ENCODE measurements at places on chromosomes 11 and 22.

DNA sequence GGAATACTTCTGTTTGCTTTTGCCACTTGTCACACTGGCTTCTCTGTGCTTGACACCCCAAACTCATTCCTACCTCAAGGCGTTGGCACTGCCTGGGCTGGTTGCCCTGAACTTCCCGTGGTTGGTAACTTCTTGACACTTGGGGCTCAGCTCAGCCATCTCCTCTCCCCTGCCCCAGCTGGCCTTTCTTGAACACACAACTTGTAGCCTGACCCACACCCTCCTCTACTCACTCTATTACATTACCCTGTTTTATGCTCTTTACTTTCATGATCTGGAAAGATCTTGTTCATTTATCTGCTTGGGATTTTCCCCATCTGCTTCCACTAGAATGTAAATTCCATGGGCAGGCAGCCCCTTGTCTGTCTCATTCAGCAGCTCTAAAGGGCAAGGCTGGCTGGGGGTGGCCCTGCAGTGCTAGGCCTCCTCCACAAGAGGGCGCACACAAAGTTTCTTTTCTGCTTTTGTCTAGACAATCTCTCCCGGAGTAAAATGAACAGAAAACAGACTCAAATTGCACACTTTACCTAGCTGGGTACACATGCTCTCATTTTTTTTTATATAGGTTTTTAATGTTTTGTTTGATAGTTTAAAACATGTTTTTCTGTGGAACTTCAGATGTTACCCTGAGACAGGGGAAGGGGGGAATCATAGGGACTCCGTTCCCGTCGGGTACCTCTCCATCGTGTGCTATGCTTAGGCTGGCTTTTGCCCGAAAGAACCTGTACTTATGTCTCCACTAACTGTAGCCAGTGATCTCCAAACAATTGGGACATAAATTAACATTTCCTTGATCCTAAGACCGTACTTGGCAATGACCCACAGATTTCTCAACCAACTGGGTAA lies 16.4 kb upstream of the MRGPRX2 start:
- DNase-seq: peak; percentile 21

GRCh38 chr22:49783926-49784629 lies 43.6 kb downstream of the BRD1 start:
- no peak for DNase-seq

- DNase-seq: no peak
Observed at GRCh38 chr11:25776238-25776637, 555.7 kb upstream of the ANO3 start.

GRCh38 chr11:64516226-64516625 lies 74.8 kb upstream of the SLC22A12 start:
- no peak for DNase-seq

DNA sequence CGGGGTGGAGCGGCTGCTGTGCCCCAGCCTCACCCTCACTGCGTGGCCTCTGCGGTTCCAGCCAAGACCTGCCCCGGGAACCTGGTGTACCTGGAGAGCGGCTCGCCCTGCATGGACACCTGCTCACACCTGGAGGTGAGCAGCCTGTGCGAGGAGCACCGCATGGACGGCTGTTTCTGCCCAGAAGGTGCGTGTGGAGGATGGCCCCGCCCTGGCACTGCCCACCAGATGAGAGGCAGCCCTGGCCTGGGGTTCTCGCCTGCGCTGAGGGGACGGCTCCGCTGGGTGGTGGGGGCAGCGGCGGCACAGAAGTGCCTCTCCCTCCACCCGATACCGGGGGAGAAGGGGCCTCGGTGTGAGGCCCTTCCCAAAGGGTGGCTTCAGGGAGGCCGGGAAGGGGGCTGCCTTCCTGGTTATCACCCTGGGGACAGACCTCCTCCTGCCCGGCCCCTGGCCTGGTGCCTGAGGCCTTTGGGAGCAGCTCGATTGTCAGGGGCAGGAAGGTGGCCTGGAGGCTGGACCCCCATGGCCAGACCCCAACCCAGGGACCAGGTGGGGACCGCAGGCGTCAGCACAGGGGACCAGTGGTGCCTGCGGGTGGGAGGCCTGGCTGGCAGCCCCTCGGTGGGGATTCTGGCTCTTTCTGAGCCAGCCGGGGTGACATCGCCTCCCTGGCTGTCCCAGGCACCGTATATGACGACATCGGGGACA lies 7.1 kb downstream of the MUC2 start:
- no peak for DNase-seq

- DNase-seq: peak; percentile 77
Observed at GRCh38 chr11:46346886-46347636, at the start of gene DGKZ. DGKZ (plus strand) TSS chr11:46347463; CDS start chr11:46347660, 197 bp downstream.

DNA sequence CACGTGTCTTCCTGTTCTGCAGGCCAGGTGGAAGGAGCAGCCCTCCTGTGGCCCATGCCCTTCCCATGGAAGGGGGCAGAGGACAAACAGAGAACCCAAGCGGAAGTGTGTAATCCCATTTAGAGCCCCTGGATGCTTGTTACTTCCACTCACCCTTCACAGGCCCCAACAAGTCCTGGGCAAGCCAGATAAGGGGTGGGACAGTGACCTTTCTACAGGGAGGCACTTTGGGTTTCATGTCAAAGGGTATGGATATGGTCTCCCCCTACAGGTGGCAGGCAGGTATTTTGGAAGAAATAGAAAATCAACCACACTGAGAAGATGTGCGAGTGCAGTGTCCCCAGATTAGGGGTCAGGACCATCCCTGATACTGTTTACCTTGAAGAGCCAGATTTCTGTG lies 11.4 kb downstream of the MPEG1 start:
- no peak for DNase-seq

DNA sequence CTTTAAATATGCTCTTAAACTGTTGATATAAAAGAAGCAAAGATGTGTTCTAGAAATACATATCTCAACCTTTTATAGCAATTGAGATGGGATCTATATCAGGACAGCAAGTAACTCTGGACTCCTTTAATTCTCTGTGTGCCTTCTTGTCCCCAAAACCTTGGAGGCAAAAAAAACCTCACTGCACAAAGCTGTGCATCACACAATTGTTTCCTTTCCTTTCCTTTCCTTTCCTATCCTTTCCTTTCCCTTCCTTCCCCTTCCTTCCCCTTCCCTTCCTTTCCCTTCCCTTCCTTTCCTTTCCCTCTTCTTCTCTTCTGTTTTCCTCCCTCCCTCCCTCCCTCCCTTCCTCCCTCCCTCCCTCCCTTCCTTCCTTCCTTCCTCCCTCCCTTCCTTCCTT lies 9.5 kb upstream of the TTC12 start:
- no peak for DNase-seq

DNA sequence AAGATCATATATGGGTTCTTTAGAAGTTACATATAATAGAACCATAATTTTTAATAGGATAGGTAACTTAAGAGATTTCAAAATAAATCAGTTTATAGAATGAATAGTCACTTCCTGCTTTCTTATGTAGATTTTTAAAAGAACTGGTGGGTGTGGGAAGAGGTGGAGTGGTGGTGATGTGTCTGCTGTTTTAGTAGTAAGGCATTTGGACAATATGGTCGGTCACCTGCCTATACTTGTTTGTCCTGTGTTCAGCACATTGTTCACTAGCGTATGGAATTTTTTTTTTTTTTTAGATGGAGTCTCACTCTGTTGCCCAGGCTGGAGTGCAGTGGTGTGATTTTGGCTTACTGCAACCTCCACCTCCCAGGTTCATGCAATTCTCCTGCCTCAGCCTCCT lies 39.3 kb downstream of the CCDC81 start:
- no peak for DNase-seq

Data from stimulated activated CD4-positive, alpha-beta T cell treated with anti-CD3 and anti-CD28 coated beads, TNF-alpha, amount 100 ng/mL, for 4 hours (primary cell).